EL (cell line): ENCODE measurements at places on chromosomes 3 and 15.

GRCh38 chr3:117548600-117548999 lies 839.0 kb downstream of the TUSC7 start:
- DNase-seq, result no peak

DNA sequence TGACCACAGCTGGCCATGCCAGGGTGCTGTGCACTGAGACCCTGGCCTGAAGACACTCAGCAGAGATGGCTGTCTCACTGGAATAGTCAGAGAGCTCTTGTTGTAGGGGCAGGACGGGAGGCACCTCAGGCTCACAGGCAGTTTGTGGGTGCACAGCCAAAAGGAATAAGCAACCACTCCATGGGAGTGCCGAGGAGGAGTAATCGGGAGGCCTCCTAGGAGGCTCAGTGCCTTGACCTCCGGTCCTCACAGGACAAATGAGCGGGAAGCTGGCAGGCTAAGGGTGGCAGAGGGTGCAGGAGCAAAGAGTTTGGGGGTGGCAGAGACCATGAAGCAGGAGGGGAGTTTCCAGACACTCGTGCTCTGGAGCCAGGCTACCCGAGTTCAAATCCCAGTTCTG lies 81.7 kb downstream of the SMAD6 start:
- DNase-seq, result no peak

DNA sequence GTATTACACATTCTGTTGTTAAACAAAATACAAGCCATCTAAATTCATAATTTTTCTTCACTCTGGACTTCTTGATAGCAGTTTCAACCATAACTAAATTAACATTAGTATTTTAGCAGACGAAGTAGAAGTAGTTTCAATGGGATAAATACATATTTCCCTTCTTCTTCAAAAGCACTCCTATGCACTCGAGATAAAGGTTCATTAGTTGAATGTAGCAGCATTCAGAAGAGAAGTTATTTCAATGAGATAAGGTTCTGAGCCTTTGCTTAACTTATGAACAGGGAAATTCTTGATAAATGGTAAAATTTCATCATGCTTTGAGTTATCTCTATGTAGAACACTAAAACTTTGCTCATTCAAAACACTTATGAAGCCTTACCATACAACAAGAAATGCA lies 11.8 kb downstream of the TM4SF18 start:
- no peak for DNase-seq

DNA sequence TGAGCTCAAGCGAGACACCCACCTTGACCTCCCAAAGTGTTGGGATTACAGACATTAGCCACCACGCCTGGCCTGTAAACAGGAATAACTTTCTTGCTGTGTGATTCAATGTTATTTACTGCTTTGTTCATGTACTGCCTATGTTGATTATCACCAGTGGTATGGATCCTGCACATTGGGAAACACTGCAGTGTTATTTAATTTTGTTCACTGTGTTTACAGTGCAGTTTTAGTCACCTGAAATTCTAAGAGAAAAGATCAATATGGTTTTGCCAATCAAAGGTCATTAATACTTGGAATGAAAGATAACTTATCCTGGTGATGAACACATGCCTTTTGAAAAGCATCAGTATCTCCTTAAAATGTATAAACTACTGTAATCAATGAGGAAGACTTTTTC lies 8.6 kb upstream of the GABPB1 start:
- no peak for DNase-seq

DNA sequence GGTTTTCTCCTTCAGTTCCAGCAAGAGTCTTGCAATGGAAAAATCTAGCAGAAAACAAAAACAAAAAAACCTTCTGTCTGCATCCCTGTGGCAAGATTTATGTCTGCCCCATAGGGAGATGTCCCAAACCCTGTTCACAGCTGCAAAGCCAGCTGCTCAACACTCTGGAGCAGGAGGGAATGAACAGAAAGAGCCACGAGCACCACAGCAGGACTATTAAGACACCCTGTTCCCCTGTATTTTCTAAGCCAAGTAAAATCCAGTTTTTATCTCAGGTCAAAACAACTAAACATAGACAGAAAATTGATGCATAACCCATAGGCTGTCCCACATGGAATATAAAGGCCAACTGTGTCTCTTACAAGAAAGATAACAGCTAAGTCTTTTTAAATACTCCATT lies 357.9 kb downstream of the LSAMP start:
- no peak for DNase-seq

- peak; percentile 61 for DNase-seq
These were observed 175.4 kb downstream of the MBNL1 start for GRCh38 chr3:152444029-152444641.

- peak; percentile 34 for DNase-seq
These were observed at the start of gene DNAJA4 for GRCh38 chr15:78264304-78265136. Gene DNAJA4 (plus strand): TSS chr15:78264562. CDS start chr15:78264764, 202 bp downstream.

GRCh38 chr3:169658311-169658931 lies 5.1 kb downstream of the MECOM start:
- no peak for DNase-seq

- no peak for DNase-seq
These were observed 99.7 kb downstream of the TIGIT start for GRCh38 chr3:114393367-114394072.

GRCh38 chr3:149339931-149340309 lies 6.5 kb upstream of the TM4SF18 start:
- DNase-seq, result peak; percentile 99

GRCh38 chr3:46986782-46987310 lies 7.4 kb downstream of the NBEAL2 start:
- no peak for DNase-seq

DNA sequence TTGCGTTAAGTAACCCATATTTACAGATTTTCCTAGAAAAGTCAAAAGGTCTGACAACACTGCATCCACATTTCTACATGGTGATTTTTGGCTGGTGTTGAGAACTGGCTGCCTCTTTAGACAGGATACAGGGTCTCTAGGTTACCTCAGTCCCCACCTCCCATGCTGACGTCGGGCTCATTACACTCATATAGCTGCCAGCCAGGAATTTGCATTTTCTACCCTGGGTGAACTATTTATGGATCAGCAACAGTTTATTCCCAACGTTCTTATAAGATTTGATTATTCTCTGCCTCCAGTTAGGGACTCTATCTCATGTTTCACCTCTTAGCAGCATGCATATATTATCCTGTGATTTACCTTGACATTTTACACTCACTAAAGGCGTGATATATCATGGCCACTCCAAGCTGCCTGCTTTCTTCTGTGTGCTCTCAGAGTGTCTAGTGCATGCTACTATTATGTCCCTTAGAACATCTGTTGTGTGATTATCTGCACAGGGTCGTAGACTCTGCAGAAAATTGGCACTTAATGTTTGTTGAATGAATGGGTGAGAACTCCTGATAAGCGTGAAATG lies 49.0 kb downstream of the CLDN11 start:
- DNase-seq, result no peak

DNA sequence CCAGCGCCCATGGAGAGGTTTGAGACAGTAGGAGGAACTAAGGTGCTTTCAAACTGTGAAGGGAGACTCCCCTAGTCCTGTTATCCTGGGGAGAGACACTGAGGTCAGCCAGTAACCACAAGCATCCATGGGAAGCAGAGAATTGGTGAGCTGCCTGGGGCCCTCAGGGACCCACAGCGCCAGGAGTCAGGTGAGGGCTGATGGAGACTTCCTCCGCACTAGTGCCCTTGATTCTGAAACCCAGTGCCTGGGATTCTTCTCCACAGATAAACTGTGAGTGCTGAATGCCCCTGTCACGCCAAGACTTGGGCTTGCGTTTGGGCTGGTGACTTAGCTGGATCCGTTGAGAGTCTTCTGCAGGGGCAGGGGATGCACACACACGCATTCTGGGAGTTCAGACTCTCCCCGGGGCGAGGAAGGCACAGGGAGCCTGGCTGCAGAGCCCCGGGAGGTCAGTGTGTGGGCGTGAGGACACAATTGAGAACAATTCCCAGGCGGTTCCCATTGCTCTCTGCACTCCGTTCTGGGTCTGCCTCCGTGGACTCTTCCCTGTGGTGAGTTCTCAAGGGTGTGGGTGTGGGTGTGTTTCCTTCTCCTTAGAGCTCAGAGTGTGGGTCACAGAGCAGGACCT lies 37.9 kb upstream of the SLCO2A1 start:
- DNase-seq, result no peak

DNA sequence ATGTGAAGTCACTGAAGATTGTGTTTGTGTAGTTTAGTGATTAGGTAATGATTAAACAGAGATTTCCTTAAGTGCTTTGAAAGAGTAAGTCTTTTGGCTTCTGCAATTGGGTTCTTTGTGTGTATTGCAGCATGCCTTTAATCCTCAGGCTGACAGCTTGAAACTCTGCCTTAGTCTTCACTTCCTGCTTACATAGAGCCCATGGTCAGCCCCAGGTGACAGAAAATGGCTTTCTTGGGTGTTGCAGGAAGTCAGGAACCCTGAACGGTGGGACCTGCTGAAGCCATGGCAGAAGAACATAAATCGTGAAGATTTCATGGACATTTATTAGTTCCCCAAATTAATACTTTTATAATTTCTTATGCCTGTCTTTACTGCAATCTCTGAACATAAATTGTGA lies 61.3 kb downstream of the KBTBD8 start:
- DNase-seq, result no peak

- DNase-seq, result no peak
These were observed 387.1 kb upstream of the NECTIN3 start for GRCh38 chr3:110684466-110684865.

DNA sequence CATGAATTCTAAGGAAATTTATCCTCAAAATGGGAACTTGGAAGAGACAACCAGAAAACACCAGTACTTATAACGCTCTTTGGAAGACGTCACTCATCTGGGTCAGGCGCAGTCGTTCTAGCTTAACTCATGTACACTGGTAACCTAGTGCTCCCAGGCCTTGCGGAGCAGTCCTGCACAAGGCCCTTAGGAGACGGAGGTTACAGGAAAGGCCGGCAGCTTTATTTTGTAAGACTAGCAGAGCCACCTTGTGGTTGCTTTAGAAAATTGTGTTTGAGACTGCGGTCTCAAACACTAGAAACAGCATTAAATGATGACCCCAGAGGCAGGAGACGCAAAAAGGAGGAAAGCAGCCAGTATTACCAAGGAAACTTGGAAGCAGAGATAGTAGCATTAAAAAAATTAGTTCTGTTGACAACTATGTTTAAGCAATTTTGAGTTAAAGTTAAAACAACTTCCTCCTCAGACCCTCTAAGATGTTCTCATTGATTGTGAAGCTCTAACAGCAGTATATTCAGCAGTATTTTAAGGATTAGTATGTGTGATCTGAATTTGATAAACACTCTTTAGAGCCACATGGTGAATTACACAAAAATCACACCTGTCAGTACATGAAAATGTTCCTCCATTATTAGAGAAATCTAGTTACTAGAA lies 141.9 kb upstream of the C2CD4B start:
- peak; percentile 80 for DNase-seq

- DNase-seq, result no peak
These were observed 309.8 kb upstream of the ICE2 start for GRCh38 chr15:60788692-60789103.

- DNase-seq, result no peak
These were observed 69.9 kb downstream of the SYNM start for GRCh38 chr15:99174567-99175395.

DNA sequence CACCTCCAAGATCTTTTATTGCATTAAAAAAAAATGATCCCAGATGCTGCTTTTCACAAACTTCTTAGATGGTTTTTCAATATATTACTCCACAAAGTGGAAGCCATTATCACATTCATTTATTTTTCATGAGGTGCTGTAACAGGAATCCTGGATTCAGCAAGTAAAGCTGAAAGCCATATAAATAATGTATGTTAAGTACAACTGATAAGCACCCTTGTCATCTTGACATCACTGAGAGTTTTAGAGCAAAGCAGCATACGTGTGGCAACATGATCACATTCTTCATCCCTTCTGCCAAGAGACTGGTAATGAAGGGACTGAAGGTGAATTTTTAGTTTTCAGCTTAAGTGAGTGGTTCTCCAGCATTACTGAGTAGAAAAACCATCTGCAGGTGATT lies 44.9 kb upstream of the LRRFIP2 start:
- DNase-seq, result no peak

- peak; percentile 35 for DNase-seq
These were observed 19.0 kb upstream of the CHCHD6 start for GRCh38 chr3:126685021-126685420.

GRCh38 chr3:71266875-71267274 lies 316.7 kb downstream of the FOXP1 start:
- no peak for DNase-seq

- peak; percentile 62 for DNase-seq
These were observed 5.5 kb upstream of the GP5 start for GRCh38 chr3:194404365-194405140.

- peak; percentile 15 for DNase-seq
These were observed 422.7 kb upstream of the TPRG1 start for GRCh38 chr3:188749010-188749617.
